ENCODE measurements at places on chromosomes 16 and 17. TPM values are rescaled to one million over a fixed set of nuclear protein-coding genes. Genes with fewer than 3 reads are reported as not detected.

The FBXW10 gene
- total RNA-seq, result 0.51 TPM

The ARHGDIG gene
- 2.8 TPM for total RNA-seq

The CRYBA1 gene
- total RNA-seq, result not detected

The NPB gene
- total RNA-seq, result 0.51 TPM

The SLC4A1 gene
- 4.0 TPM for total RNA-seq

The C1QTNF8 gene
- not detected for total RNA-seq

DNA sequence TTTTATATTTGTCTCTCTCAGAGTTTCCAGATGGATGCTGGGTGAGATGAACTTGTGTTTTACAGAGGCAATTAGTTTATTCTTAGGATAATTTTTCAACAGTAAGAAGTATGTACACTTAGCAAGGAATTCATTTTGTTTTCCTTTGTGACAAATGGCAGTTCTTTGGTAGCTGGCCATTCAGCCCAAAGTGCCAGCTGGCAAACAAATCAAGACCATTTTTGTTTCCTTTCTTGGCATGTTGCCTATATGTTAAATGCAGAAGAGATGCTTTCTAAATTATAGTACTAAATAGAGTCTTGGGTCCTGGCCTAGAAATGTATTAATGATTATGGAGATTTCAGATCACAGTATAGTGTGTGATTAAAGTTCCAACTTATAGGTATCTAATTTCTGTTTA, 337.1 kb downstream of the CNTNAP4 start:
- no peak for DNase-seq

DNA sequence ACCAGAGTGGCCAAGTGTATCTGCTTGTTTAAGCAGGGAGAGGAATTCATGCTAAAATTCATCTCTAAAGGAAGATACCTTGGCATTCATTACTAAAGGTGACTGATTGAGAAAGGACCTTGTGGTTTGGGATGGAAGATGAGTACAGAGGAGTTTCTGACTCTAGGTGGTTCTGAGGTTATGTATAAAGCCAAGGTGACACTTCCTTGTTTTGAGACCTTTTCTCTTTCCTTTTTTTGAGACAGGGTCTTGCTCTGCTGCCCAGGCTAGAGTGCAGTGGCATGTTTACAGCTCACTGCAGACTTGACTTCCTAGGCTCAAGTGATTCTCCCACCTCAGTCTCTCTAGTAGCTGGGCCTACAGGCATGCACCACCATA, 9.1 kb downstream of the ABHD15 start:
- no peak for DNase-seq

DNA sequence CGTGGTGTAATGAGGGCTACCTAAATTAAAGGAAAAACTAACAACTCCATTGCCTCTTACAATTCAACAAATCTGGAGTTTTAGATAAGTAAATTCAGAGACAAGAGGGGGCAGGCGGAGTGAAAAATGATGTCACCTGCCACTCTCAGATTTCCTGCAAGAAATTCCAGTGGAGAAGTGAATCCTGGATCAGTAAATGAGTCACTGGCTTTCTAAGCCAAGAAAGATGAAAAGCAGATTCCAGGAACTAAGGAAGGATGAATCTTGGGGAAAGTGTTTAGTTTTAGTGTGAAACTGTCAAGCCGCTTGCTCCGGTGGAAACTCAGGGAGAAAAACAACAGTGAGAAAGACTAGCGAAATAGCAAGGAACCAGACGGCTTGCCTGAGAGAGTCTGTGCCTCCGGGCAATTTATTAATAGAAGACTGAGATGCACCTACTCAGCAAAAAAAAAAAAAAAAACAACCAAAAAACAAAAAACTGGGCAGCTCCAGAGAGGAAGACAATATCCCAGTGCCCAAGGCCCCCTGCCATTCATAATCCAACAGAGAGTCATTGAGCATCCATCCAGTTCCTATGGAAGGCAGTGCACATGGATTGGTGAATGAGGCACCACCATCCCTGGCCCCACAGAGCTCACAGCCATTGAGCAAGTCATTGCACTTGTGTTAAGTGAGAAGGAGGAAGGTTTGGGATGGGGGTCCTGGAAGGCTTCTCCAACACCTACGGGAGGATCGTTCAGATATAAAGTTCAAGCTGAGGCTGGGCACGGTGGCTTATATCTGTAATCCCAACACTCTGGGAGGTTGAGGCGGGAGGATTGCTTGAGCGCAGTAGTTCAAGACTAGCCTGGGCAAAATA, 12.1 kb upstream of the RIPOR1 start:
- no peak for DNase-seq

DNA sequence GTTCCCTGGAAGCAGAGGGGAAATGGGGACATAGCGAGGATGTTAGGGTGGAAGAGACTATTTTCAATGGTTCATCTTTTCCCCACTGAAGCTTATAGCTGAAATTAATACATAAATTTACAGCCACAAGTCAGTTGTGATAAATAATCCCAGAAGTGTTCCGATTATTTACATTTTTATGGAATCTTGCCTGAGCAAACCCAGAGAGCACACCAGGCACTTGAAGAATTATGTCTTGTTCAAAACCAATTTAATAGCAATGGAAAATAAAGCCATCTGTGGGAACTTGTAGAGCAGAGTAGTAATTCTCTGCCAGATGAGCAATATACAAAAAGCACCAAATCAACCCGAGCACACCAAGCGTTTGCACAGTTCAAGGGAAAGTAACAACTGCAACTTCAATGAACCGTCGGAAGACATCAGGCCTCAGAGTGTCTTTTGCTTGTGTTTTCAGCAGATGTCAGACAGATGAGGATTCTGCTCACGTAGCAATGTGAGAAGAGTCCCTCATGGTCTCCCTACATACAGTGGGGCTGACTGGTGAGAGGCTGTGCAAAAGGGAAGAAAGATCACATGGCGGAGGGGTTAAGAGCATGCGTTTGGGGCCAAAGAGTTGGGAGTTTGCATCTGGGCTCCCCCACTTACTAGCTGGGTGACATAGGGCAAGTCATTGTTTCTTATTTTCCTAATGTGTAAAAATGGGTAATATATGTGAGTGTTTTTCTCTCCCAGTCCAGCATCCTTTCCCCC, 148.7 kb upstream of the HS3ST2 start:
- DNase-seq, result no peak

DNA sequence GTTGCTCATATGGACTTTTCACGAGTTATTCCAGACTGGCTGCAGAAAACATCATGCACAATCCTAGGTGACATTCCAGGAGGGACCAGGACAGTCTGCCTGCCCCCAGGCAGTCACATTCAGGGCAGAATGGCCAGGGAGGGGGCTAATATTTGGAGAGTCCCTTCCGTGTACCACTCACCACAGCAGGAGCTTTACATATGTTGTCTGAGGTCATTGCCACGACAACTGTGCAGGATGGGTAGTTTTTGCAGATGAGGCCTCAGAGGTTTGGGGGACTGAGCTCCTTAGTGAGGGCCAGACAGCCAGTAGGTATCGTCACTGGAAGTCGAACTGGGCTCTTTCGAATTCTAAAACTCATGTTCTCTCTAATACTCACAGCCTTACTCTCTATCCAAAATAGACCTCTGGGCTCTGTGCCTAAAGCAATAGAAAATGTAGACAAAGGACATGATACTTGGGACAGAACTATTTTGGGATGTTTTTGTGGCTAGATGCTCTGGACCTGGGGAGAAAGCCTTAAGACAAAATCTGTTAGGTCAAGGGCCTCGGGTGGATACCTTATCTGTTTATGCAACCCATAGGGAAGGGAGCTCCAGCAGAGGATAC, 338.5 kb downstream of the MAF start:
- peak; percentile 33 for DNase-seq

DNA sequence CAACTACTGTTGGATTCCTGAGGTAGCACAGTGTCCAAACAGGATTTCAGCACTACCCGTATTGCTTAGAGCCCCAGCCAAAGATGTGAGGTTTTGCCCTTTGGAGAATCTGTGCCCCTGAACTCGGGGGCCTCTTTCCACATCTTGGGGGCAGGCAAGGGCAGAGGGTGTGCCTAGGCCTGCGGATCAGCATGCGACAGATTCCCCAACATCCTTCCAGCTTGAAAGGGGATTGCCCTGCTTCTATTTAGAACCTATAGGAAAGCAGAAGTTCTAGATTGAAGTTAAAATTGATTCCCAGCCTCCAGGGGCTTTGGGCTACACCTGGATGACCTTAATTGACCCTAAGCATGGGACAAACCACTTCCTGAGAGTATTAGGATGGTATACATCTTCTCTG, 19.6 kb downstream of the NOD2 start:
- no peak for DNase-seq

DNA sequence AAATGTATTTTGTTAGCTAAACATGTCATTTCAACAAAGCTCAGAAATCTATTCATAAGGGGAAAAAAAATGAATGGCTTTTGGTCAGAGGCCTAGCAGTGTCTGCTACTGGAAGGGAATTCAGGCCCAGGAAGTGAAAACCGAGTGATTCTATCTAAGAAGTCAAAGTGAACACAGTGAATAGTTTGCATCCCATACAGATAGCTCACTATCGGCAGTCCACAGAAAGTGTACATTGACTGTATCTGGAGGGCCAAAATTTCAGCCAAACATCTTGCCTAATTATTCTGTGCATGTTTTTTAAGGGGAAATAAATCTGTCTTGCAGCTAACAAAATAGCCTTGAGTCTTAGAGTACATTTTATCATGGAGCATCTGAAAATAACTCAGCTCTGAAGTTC, 214.4 kb upstream of the CACNG5 start:
- no peak for DNase-seq

- no peak for DNase-seq
These were observed 8.8 kb downstream of the CTNS start for GRCh38 chr17:3645310-3645709.

- peak; percentile 88 for DNase-seq
These were observed 217.8 kb upstream of the GSE1 start for GRCh38 chr16:85395207-85395912.

DNA sequence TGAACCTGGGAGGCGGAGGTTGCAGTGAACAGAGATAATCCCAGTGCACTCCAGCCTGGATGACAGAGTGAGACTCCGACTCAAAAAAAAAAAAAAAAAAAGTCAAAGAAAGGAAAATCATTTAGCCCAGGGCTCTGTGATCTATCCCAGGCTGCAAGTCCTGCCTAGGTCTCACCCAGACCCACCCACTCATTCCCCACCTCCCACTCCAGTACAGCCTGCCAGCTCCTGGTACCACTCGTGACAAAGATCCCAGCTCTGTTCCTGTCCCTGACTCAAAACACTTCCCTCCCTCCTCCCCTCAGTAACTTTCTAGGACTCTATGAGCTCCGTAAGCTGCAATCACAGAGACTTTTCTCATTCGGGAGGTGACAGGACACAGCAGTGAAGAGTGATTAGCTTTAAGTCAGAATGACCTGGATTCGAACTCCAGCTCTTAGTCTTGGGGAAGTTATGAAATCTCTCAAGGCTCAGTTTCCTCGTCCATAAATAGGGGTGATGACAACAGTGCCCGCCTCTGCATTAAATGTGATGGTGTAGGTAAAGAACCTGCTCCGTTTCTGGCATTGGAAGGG, 28.0 kb upstream of the MRPS23 start:
- DNase-seq, result no peak

- no peak for DNase-seq
These were observed 7.8 kb upstream of the MAPK7 start for GRCh38 chr17:19370493-19370960.

DNA sequence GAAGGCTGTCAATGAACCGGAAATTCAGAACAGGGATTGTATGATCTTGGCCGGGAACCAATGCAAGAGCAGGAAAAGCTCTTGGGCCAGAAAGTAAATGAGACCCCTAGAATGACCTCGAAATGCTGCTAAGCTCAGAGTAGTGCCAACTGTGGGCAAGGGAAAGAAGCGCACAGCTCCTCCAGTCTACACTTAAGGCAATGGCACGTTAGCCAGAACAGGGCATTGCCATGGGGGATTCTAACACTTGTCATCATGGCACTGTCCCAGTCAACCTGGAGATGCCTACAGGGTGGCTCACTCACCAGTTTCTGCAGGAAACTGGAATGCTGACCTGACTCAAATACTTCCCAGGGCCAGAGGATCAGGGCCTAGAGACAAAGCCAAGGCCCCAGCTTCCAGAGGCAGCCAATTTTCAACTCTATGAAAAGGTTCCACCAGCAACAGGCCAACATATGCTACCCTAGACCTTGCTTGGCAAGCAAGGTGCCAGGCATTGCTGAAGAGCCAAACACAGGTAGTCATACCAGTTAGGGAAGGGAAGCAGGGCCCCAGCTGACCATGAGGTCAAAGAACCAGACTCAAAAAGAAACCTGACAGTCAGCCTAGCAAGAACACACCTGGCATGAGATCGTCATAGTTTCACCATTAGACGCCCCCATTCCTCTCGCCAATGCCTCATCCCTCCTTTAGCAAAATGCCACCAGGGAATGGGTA, 34.9 kb downstream of the ARHGAP17 start:
- no peak for DNase-seq

DNA sequence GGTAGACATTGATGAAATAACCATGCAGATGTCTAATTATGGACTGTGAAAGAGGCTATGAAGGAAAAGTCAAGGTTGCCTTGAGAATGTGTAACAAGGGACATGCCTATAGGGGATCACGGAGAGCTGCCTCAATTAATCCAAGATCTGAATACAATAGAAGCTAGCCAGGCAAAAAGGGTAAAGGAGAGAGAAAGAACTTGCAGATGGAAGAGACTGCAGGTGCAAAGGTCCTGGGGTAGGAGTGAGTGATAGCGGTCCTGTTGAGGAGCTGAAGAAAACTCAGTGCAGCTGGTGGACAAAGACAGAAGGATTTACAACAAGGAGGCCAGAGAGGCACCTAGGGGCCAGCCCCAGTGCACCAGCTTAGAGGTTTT, 15.9 kb upstream of the TNS4 start:
- peak; percentile 14 for DNase-seq

DNA sequence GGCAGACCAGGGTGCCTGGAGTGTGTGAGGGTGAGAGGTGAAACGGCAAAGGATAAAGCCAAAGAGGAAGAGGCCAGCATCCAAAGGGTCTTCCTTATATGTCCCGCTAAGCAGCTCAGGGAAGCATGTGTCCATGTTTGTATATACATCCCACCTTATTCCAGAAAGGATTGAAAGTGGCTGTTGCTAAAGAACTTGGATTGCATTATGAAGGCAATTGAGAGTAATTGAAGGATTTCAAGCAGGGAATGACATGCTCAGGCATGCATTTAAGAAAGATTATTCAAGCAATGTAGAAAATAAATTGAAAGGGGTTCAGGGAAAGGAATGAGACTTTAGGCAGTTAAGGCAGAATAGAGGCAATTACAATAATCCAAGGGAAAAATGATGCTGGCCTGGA, 237.6 kb upstream of the SOX9 start:
- no peak for DNase-seq

DNA sequence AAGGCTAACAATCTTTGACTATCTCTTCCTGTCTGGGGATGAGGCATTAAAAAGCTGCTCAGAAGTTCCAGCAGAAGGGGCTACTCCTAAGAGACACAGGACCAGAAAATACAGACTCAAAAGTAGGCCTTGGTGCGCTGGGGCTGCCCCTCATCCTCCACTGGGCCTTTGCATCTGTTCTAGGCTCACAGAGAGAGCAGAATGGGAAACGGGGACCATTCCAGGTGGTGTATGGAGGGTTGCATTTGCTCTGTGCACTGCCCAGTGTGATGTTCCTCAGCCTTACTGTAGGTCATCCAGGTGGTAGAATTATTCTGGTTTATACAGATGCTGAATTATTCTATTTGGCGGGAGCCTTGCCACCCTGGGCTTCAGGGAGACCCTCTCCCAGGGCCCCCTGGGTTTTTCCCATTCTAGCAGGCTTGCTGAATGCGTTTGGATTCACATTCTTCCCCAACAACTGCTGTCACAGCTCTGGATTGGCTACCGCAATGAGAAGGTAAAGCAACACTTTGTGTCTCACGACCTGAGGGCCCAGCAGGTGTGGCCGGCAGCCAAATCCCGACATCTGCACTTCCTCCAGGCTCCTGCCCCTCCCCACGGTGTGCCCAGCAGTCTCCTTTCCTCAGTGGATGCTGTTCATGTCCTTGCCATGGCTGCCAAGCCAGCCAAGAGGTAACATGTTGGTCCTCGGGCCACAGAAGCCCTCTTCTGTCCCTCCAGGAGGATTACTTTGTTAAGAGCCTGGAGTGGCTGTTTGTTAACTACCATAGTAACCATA, 25.0 kb upstream of the ZNHIT3 start:
- no peak for DNase-seq
